ENCODE measurements at places on chromosomes 6 and 20.

DNA sequence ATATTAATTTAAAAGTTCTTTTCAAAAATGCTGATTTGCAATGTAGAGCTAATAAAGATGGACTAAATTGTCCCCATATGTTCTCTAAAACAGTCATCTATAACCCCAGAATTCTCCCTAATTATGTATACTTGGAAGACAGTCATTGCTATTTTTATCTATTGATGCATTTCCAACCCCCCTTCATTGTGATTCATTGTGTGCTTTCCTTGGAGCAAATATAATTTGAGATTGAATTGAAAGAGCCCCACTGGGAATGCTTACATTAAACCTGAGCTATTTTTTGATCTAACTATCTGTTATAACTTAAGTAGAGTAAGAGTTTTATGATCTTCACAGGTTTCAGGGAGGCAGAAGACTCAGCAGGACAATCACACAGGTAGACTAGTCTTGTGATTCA lies 73.7 kb upstream of the PTCHD4 start:
- no peak for DNase-seq

DNA sequence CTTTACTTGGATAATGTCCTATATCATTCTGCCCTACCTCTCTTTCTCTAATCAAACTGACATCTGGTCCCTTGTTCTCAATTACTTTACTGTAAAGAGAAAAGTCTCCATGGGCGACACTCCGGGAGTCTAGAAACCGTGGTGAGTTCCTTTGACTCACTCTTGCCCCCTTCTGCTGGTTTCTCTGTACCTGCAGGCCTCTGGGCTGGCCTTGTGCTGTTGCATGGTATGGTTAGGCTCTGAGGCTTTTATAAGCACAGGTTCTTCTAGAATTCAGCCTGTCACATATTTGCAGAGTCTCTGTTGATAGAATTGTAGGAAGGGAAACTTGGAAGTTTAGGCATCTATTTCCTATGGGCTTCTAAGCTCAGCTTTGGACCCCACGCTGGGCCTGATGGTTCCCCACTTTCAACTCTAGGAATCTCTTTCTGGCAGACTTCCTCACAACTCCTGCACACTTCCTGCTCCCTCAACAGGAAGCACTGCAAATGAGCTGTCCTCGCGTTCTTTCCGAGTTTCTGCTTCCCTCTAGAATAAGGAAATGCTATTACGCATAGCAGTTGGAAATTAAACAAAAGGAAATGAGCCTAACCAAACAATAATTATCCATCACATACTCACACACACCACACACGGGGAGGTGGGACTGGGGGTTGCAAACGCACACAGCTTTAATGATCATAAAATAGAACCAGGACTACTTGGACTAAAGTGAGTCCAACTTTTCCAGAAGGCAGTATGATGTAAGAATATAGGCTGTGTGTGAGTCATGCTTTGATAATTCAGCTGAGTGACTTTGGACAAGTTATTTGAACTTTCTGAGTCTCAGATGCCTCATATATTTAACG lies 683.3 kb downstream of the QKI start:
- DNase-seq: no peak

DNA sequence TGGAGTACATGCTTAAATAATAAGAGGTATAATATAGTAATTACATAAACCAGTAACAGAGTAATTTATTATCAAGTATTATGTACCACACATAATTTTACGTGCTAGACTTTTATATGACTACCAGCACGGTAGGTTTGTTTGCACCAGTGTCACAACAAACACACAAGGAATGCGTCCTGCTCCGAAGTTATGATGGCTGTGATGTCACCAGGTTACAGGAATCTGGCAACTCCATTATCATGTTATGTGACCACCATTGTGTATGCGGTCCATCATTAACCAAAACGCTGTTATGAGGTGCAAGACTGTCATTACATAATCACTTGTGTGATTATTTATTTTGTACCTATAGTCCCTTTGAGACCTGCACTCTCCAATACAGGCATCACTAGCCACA lies 235.2 kb upstream of the PMEPA1 start:
- no peak for DNase-seq

DNA sequence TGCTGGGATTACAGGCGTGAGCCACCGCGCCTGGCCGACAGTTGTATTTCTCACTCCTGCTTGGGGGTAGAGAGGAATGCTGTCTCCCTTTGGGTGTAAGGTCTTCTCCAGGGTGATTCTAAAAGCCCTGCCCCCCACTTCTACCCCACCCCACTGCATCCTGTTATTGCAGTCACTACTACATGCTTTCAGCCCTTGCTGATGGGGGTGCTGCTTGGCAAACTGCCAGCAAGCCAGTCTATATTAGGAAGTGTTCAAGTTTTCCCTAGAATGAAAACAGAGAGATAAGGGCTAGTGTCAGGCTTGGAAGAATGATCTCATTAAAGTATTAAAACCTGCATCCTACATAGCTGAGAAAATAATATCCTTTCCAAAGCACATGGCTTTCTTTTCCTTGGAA lies 31.3 kb downstream of the TTI1 start:
- DNase-seq: no peak

DNA sequence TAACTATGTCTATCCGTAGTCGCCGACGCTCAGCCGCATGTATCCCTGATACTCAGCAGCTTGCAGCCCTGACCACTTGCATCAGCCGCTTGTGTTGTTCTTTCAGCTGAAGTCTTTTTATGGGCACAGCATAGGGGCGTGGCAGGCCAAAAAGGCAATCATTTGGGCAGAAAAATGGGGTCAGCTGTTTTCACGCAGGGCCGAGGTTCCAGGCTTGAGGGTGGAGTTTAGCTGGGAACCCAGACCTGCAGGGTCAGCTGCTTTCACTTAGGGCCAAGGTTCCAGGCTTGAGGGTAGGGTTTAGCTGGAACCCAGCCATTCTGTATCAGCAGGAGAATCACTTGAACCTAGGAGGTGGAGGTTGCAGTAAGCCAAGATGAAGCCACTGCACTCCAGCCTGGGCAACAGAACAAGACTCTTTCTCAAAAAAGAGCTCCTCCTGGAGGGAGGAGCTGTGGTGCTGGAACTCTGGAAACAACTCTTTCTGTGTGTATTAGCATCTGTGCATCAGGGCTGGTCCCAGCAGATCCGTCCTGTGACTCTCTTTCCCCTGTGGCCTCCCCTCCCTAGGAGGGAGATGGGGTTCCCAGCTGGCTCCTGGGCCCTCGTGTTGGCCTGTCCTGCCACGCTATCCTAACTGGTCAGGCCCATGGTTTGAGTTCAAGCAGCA lies 56.9 kb upstream of the PRND start:
- no peak for DNase-seq

- no peak for DNase-seq
These were observed 66.8 kb upstream of the STX16 start for GRCh38 chr20:58584051-58584824.

- no peak for DNase-seq
These were observed 51.9 kb downstream of the MAFB start for GRCh38 chr20:40637176-40637575.

DNA sequence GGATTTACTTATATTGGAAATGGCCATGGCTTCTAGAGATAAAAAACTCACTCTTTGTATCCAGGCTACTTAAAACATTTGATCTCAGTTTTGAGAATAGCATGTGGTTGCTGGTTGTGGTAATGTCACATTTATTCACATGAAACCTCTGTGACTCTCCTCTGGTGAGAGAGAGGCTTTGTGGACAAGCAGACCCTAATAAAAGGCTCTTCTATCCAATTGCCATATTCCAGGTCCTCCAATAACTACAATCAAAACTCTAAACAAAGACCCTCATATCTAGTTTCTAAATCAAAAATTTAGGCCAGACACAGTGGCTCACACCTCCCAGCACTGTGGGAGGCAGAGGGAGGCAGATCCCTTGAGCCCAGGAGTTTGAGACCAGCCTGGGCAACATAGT lies 176.3 kb upstream of the LAMP5 start:
- DNase-seq: no peak

DNA sequence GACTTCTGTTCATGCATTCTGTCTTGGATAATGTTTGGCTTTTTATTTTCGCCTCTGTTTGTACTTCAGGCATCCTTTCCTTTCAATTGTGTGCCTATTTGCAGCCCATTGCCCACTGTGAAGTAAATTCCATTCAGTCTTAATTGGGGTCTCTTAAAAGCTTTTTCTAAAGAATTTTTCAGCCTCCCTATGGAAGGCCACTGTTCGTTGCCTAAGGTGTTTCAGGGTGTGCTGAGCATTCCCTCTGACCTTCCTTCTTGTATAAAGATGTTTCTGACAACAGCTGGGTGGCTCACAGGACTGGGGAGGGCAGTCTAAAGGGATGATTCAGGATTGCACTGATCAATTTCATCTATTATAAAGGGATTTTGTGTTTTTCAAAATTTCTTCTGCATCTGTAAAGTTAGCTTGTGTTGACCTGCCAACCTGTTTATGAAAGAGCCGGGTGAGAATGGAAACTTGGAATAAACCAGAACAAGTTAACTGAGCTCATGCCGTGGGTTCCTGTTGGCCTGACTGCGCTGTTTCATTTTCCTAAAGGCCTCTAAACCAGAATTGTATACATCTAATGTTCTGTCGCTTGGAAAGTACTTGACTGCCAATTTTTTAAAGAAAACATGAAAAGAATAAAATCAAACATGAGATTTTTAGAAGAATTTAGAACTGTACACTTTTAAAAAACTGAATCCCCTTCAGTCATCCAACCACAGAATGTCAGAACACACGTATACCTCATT lies 14.3 kb downstream of the PHACTR2 start:
- no peak for DNase-seq

DNA sequence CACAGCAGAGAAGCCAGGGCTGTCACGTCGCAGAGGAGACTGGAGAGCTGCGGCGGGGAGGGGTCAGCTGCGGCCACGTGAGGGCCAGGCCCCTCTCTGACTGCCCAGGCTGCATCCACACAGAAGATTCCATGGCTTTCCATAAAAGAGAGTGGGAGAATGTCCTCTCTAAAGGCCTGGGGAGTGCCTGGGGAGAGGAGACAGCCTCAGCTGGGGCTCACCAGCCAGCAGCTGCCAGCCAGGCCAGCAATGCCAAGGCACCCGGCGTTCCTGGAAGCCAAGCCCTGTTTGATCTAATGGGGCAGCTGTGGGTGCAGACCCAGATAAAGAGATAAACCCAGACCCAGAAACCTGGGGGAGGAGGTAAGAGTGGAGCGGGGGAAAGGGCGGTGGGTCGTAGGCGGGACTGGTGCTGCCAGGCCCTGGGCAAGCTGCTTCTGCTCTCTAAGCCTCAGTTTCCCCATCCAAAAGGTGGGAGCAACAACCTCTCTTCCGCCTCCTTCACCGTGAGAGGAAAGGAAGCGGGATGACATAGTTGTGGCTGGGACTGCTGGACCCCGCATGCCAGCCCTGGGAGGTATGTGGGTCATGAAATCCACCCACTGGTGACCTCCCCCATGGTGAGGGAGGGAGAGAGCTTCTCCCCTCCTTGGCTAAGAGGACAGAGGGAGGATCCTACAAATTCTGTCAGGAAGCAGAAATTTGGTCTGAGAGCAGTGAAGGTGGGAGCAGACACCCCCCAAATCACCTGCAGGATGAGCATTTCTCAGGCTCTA lies 3.1 kb upstream of the OSBPL2 start:
- no peak for DNase-seq

DNA sequence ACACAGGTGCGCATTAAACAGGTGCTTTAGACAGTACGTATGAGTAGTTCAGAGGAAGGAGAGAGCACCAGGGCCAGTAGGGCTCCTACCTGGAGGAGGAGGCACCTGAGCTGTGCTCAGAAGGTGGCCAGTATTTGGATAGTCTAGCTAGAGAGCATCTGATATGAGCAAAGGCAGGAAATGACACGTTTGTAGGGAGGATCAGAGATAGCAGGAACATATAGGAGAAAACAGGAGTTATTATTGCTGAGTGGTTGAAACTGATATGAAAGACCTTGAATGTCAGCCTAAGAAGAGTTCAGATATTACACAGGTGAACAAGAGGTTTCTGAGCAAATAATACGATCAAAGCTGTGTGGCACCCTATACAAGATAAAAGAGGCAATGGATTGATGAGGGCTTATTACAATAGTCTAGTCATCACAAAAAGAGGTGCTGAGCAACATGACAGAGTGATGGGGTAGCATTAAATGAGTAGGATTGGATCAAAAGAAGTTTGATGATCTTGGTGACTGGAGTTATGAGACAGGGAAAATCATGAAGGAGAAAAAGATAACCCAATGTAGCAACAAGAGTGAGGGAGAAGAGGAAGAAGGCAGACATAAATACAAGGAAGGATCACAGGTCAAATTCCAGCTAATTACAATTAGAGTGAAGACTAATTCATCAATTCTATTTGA lies 69.8 kb upstream of the HIVEP1 start:
- DNase-seq: no peak

DNA sequence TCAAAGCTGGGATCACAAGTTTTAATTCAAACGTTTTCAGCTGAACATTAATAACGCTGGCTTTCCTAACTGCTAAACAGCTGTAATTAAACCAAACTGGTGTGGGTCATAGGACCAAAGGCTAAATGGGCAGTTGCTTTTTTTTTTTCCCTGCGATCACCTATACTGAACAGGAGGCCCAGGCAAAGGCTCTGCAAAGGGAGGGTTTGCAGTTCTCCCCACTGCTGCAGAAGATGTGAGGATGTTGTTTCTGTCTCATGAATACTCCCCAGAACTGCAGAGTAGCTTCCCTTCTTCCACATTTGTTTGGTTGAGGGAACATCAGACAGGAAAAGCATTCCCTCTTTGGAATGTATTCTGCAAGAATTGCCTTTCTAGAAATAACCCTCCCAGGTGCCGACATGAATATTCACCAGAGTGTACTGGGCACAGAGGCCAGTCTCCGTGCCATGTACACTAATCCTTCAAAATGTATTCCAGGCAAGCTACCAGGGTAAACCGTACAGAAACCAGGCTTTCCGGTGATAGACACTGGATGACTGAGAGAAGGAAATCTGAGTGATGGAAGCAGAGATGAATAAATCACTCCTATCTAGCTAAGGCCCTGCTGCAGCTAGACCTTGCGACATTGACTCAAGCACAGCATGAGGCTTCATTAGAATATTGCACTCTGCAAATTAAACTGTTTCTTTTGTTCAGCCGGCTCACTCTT lies 370.1 kb downstream of the BTBD9 start:
- DNase-seq: no peak

DNA sequence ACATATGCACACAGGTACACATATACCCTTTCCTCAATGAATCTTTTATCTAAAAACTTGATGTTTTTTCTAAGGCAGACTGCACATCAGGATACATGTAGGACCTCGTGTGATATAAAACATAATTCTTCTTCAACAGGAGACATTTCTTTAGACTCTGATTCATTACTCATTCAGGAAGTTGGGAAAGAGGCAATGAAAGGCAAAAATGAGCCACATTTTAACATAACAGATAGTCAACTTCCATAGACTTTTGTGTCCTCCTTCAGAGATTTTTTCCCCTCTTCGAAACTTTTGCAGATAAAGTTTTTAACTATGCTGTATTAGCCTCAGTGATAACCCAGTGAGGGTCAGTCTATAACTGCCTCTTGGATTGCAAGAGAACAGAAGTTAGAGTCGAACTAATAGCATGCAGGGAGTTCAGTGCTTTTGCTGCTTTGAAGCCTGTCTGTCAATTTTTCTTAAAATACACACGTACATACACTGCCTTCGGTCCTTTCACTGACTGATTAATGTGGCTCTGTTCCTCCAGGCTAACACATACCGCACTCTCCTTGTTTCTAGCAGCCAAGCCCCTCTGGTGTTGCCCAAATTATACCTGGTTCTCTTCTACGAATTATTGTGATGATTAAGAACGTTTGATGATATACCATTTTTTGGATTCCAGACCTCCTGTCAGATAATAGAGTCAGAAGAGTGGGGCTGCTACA lies 562.5 kb upstream of the MAP3K7 start:
- DNase-seq: no peak

- no peak for DNase-seq
These were observed 7.2 kb upstream of the THEMIS start for GRCh38 chr6:127907960-127908640.

- DNase-seq: no peak
These were observed 87.3 kb upstream of the AKIRIN2 start for GRCh38 chr6:87789198-87789899.

Data from lower lobe of right lung (tissue), 2 donors.